ENCODE measurements at places on chromosomes 5 and 9. TPM values are rescaled to one million over a fixed set of nuclear protein-coding genes. Genes with fewer than 3 reads are reported as not detected.

The AGTPBP1 gene
- 35.1 TPM for total RNA-seq

DNA sequence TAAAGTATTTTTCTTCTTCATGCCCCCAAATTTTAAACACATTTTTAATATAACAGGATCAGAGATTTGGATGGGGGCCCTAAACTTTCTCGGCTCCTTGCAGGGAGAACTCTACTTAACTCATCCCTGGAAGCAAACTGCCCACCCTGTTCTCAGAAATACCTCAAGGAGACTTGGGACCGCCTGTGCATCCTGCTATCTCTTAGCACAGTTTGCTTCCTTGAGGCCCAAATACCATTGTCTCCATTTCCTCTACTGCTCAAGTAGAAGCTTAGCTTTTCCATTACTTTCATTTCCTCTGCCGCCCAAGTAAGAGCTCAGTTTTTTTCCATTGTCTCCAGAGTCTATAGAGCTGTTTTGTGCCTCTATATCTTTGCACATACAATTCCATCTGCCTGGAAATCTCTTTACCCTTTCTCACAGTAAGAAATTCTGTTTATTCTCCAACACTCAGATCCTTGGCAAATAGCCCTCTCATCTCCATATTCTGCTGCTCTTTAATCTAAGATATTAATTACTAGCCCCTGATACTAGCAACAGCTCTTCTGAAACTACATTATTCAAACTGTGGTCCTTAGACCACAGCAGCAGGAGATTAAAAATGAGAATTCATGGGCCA, 137.8 kb downstream of the CEMIP2 start:
- DNase-seq: no peak

The CDK7 gene
- 129 TPM for total RNA-seq

DNA sequence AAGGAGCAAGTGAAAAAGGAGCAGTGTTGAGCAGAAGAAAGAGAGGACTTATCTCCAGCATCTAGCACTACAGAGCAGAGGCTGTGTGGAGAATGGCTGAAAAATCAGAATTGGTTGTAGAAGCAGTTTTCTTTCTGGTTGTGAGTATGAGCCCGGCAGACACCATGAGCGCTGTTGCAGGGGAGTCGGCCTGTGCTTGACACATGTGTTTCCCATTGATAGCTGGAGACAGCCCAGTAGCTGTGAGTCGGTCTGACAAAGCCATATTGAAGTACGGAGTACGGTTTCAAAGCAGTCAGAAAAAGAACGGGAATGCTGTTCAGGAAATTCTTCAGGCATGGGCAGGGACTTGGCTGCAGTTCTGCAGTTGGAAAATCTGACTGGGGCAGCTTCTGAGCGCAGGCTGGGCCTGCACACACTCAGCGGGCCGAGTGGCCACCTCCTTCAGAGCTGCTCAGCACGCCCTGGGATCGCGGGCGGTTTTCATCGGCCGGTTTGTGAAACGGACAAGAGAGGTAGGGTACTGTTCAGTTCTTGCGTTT, at the start of gene SGCD:
Gene SGCD (plus strand): TSS at position 447 of the 542 bp plus-strand sequence.
- DNase-seq: no peak

DNA sequence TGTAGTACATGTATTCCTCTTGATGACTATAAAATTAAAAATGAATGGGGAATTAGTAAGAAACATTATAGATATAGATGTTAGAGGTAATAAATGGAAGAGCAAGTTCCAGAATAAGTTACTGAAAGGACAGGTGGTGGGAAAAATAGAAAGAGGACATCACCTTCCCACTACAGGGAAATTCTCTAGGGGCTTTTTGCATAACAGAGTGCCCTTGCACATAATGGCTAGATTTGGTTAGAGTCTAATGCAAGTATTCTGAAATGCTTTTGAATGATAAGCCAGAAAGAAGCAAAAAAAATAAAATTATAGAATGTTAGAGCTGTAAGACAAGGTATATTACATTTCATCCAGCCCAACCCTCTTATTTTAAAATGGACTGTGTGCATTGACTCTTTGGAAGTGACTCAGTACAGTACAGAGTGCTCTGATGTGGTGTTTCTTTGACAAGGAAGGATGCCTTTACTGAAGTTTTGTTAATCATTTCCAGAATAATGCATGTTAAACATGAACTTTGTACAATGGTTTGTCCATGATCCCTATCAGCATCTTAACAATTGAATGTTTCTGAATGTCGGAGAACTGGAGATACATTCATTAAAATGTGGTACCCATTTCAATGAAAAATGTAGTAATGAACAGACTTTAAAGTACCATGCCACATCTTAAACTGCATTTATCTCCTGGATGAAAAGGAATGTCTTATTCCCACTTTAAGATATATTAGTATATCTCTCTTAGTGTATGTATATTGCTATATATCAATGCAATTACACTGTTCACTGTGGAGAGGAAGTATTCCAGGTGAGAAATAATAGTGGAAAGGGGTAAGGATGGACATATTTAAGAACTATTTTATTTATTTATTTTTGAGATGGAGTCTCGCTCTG, 391.1 kb downstream of the ADGRV1 start:
- no peak for DNase-seq

- no peak for DNase-seq
Measured at GRCh38 chr5:2921176-2921575, 169.7 kb upstream of the IRX2 start.

DNA sequence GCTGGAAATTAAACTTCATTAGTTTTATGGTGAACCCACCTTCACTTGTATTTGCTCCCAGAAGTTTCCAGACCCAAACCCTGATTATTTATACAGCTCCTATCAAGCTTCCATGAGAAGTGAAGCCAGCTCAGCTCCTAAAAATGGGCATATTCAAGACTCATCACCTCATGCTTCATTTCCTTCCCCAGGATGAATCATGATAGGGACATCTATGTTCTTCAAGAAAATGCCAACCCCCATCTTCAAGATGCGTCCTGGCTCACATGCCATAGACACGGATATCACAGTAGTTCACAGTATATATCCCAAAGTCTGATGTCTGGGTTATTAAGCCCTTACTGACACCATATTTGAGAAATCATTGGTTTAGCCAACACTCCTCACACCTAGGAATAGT, 217.6 kb downstream of the NPR3 start:
- no peak for DNase-seq

GRCh38 chr9:133249337-133249736, 25.7 kb downstream of the ABO start:
- no peak for DNase-seq

DNA sequence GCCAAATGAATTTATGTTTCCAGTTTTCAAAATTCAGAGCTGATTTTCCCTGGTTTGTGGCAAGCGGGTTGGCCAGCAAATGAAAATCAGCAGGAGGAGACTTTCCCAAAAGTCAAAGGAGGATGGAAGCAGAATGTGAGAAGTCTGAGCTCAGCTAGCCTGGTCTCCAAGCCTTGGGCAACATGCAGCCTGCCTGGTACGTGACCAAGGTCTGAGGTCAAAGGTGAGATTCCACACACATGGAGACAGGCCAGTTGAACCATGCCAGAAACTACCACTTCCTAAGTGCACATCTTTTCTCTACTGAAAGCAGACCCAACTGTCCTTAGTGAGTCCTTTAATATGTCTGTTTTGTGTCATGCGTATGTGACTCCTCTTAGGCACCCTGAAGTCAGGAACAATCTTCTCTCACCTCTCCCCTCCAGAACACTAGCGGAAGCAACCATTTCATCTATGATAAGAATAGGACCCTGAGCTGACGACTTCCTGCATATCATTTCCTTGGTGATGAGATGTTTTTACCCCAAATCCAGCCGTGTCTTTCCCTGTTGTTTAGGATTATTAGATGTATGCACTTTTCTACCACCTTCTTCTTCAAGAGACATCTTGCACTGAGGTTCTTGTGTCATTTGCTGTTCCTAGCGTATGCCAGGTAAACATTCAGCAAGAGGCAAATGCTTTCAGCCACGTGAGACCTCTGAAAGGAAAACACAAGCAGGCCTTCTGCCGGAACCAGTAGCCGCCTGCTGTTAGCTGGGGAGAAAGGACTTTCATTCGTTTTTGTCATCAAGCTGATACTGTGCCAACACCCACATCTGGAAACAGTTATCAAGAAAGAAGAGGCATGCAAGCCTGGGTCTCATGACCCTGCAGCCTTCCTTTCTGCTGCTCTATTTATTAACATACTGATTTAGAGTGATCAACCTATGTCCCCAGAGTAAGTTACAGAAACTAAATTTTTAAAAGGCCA, 9.7 kb upstream of the TGFBI start:
- DNase-seq: peak; percentile 73

DNA sequence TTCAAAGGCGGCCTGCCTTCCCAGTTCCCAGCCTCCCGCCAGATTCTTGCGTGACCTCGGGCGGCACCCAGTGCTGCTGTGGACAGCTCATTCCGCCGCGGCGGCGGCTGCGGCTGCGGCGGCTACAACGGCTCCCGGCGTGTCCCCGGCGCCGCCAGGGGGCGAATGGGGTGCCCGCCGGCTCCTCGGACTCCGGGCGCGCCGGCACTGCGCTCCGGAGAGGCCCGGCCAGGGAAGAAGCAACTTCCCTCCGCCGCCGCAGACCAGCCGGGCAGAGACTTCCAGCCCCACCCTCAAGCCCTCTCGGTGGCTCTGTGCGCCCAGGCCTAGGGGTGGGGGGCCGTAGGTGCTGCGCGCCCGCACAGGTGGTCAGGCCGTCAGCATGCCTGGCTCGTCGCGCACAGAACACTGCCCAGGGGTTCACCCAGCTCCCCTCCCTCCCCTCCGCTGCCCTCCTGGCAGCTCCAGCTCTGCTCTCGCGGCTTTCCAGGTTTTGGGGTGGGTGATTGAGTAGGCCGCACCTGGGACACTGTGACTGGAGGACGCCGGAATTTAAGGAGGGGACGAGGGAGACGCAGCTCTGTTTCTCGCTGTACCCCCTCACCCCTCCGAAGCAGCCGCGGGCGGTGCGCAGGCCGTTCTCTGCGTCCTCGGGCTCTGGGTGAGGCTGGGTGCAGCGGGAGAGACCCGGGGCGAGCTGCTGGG, 20.2 kb downstream of the IGIP start:
- DNase-seq: peak; percentile 56

The LCNL1 gene
- not detected for total RNA-seq

DNA sequence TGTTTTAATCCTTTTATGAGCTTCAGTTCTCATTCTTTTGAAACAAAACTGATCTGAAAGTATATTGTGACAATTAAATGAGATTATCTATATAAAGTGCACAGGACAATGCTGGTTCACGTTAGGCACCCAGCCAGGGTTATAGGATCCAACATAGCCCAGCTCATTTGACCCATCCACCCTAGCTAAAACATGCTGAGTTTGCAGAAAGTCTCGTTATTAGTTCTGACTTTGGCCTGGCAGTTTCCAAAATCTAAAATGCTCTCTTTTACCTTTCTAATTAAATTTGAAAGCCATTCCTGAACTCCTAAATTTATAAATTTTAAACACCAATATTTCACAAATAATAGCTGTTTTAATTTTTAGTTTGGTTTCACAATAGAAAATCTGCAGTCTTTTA, 131.9 kb upstream of the PTPRD start:
- DNase-seq: no peak

DNA sequence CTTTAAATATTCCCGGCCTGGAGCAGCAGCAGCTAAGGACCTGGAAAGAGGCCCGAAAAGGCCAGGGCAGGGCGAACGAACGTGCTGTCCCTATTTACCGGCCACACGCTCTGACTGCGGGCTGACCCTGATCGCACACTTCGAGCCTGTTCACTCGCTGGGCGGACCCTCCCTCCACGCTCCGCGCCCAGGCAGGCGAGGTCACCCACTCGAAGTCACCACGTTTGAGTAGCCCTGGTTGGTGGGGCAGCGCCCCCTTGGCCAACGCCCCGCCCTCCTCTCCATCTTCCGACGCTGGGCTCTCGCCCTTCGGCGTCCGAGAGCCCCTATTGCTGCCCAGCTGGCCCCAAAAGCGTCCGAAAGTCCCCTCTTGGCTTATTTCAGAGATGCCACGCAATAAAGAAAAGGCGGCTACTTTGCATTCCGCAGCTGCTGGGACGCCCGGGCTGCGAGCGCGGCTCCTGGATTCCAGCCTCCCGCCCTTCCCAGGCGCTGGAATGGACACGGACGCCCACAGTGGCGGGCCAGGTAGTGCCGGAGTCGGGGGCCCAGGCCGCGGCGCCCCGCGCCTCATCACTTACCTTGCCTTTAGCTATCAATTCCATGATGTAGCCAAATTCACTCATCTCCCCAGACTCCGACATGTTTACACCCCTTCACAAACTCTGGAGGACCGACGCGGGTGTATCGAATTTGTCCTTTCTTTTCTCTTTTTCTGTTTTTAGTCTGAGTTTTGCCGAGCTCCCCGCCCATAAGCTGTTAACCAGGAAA, 9.9 kb upstream of the TRIM36 start:
- no peak for DNase-seq
